ENCODE measurements at places on chromosomes 5 and 9.

- DNase-seq = no peak
These were observed 253.6 kb upstream of the VLDLR start for GRCh38 chr9:2367970-2368369.

GRCh38 chr5:11780641-11781345 is 123.5 kb downstream of the CTNND2 start:
- DNase-seq = no peak

DNA sequence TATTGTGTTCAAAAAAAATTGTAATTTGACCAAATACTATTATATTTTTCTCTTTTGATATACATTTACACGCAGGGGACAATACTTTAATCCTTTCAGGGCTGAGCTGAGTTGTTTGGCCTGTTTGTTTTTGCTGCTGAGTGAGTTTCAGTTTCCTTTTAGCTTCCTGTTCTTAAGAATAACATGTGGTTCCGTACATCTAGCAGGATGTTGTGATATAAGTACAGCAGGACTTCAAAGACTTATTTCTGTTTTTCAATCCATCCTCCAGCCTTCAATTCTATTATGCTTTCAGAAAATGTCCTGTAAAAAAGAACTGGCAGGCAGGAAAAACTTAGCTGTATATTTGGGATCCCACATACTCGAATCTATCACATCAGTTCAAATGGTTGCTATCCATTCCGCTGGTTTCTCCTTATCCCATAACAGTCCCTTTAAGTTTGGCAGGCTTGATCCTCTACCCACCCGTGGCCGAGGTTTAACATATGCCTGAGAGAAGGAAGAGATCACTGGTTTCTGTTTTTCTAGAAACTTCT is 1037.3 kb upstream of the ACO1 start:
- DNase-seq = no peak

DNA sequence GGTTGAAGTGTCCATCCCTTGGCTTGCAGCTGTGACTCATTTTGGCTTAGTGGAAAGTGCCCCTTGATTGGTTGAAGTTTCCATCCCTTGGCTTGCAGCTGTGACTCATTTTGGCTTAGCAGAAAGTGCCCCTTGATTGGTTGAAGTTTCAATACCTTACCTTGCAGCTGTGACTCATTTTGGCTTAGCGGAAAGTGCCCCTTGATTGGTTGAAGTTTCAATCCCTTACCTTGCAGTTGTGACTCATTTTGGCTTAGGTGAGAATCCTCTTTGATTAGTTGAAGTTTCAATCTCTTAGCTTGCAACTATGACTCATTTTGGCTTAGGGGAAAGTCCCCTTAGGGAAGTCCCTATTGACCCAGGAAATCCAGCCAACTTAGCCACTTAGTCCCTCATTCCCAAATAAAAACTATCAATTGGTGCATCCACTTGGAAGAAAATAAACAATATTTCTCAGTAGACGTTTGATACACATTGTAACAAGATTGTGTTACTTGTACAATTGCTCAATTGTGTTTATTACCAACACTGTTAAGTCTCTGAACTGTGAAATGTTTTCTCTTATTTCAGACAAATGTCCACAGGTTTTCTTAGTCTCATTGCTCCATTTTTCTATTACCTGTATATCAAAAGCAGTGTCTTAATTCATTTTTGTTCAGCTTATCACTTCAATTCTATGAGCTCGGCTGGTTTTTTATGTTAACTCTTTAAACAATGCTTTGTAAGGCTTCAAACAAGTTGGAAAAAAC is 2308.8 kb upstream of the ACO1 start:
- no peak for DNase-seq

GRCh38 chr5:140823475-140823874 is 2.1 kb downstream of the PCDHA5 start:
- no peak for DNase-seq

DNA sequence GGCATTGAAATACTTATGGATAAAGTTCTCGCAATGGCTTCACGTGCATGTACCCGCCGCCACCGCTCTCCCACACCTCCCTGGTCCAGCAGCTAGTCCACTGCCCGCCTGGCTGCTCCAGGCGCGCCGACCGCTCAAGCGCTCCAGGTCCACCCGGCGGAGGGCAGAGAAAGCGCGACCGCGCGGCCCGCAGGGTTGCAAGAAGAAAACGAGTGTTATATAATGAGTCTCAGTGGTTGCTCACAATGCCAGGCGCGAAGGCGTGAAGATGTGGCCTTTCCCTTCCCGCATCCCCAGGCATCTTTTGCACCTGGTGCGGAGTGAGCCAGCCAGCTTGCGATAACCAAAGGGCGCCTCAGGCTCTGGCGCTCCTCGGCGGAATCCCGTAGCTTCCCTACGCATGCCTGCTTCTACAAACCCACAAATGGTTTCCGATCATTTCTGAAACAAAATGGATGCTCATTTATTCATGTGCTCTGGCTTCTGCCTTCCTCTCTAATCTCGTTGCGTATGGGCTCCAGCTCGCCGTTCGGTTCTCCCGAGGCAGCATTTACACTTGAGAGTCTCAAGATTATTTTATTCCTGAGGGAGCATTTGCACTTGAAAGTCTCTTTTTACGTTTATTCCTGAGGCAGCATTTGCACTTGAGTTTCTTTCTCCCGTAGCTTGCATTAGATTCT is 25.7 kb downstream of the CDKN2A start:
- no peak for DNase-seq

DNA sequence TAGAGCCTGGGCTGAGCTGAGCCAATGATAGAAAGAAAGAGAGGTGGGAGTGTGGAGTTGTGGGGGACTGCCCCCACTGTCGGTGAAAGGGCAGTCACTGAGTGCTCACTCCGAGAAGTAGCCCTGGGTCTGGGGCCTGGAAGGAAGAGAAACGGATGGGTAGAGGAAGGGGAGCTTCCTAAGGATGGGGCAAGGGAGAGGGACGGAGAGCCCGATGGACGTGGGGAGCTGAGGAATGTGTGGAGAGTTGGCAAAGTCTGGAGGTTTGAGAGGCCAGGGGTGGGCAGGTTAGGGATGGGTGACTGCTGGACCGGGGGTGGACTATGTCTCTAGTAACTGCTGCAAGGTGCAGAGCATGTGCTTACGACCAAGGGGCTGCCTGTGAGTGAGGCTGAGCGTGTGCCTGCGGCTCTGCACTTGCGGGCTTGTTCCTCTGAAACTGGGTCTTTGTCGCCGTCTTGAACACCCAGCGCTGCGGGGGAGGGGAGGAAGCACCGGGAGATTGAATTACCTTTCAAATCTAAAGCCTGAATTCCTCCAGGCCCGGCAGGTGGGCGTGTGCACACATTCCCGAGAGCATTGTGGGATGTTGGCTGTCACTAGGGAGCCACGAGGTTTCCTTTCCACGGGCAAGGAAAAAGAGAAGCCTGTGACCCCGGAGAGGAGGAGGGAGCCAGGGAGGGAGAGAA is 76.4 kb upstream of the ARAP3 start:
- DNase-seq = peak; percentile 75

DNA sequence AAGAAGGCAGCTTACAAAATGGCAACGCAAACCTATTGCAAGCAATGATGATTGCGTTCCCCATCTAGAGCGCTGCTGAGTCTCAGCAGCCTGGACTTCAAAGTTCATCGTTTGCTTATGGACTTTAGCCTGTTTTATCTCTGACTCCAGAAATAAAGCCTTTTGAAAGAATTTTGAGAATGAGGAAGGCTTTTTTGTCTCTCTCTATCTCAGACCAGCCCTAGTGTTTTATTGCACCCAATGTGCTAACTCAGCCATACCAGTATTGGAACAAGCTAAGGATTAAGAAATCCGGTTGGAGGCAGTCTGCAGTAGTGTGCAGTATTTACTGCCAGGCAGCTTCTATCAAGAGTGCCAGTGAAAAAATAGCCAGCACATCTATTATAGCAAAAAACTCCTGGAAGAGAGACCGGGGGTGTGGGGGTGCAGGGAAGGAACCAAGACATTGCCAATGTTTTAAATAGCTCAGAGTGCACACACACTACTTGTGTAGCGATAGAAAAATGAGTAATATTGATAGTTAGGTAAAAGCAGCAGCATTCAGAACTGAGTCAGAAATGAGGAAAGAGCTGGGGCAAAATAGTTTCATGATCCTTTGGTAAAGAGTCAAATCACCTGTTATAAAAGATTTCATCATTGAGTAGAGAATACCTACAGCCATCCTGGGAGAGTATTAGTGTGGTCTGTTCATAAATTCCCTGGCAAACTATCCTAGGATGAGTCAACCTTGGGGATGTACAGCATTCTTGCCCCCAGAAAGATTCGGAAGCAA is 219.0 kb downstream of the ZNF608 start:
- peak; percentile 10 for DNase-seq

DNA sequence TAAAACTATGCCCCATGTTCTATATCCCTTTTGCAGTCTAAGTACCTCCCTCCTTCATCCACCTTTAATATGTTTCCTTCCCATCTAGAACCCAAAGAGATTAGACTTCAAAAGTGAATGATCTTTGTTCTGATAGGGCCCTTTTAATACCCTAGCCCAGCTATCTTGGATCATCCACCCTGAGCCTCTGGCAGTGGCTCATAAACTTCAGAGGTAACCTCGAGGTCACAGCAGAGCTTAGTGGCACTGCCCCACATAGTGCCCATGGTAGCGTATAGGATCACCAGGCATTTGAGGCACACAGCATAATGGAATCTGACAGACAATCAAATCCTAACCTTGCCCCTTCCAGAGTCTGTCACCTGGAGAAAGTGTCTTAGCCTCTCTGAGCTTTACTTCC is 15.8 kb downstream of the ADRB2 start:
- DNase-seq = no peak

- DNase-seq = no peak
These were observed 199.5 kb downstream of the MAST4 start for GRCh38 chr5:66795682-66796081.

GRCh38 chr9:132216861-132217619 is 55.2 kb downstream of the NTNG2 start:
- DNase-seq = no peak

- DNase-seq = no peak
These were observed 57.4 kb downstream of the NRG2 start for GRCh38 chr5:139985733-139986132.
